H1 (cell line): ENCODE measurements at places on chromosomes 7 and 10. TPM values are rescaled to one million over a fixed set of nuclear protein-coding genes. Genes with fewer than 3 reads are reported as not detected.

The CC2D2B gene
- 0.09 TPM in 1 of 2 replicates, not detected in the other for polyA plus RNA-seq

The DLX5 gene
- polyA plus RNA-seq: 0.06 TPM in 1 of 2 replicates, not detected in the other

The PTER gene
- 3.0 and 4.4 TPM in 2 replicates for polyA plus RNA-seq

The UCN3 gene
- polyA plus RNA-seq: not detected in 2 replicates

The PSMC2 gene
- 50.5 and 80.9 TPM in 2 replicates for polyA plus RNA-seq

The MACROH2A2 gene
- 9.3 and 12.4 TPM in 2 replicates for polyA plus RNA-seq

DNA sequence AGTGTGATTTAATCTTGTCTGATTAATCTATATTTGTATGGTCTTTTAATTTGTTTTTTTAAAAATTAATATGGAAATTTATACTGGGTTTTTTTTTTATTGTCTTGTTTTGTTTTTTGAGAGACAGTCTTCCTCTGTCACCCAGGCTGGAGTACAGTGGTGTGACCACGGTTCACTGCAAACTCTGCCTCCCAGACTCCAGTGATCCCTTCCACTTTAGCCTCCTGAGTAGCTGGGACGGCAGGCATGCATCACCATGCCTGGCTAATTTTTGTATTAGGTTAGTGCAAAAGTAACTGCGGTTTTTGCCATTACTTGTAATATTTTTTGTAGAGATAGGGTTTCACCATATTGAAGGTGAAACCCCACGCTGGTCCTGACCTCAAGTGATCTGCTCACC lies 73.1 kb downstream of the TET1 start:
- no peaks in the 10 kb centered on the region for H3K27me3 ChIP-seq
- no peaks in the 10 kb centered on the region for H3K4me1 ChIP-seq
- DNase-seq: no peak

- H3K27ac ChIP-seq: no peak overlapping the region
- no peak overlapping the region for H3K4me3 ChIP-seq
- no peaks in the 10 kb centered on the region for H3K36me3 ChIP-seq
- no peak for DNase-seq
- no peaks in the 10 kb centered on the region for H3K4me1 ChIP-seq
- H3K27me3 ChIP-seq: no peaks in the 10 kb centered on the region
Observed at GRCh38 chr7:272631-273030, 17.3 kb upstream of the FOXL3 start.

GRCh38 chr7:77226357-77226839 lies 26.8 kb upstream of the FGL2 start:
- no peak for DNase-seq
- H3K4me1 ChIP-seq: no peaks in the 10 kb centered on the region
- H3K27me3 ChIP-seq: no peaks in the 10 kb centered on the region
- H3K27ac ChIP-seq: no peak overlapping the region
- no peak overlapping the region for H3K4me3 ChIP-seq

DNA sequence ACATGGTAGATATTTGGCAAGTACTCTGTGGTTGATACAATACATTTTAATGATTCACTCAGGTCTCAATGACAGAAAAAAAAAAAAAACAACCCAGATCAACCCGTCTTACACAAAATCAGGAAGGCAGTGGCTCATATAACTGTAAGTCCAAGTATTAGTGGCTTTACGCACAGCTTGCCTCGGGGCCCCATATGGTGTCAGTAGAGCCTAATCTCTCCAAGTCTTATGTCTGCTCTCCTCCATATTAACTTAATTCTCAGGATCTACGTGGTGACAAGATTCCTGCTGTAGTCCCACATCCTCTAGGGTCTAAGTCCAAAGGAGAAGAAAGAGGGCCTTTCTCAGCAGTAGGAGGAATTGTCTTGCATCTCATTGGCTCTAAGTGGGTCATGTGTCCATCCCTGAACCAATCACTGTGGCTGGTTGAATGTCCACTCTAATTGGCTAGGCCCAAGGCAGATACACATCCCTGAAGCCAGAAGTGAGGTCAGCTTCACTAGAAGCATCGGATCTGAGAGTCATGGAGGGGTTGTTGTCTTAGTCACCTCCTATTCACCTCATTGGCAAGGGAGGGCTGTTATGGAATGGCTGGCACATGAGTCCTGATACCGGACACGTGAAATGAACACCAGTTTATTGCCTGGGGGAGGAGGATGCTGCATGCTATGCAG lies 20.5 kb upstream of the PLPP4 start:
- no peak for DNase-seq
- no peaks in the 10 kb centered on the region for H3K27me3 ChIP-seq
- H3K36me3 ChIP-seq: no peaks in the 10 kb centered on the region
- H3K4me3 ChIP-seq: no peak overlapping the region
- no peak overlapping the region for H3K27ac ChIP-seq
- H3K4me1 ChIP-seq: no peaks in the 10 kb centered on the region

DNA sequence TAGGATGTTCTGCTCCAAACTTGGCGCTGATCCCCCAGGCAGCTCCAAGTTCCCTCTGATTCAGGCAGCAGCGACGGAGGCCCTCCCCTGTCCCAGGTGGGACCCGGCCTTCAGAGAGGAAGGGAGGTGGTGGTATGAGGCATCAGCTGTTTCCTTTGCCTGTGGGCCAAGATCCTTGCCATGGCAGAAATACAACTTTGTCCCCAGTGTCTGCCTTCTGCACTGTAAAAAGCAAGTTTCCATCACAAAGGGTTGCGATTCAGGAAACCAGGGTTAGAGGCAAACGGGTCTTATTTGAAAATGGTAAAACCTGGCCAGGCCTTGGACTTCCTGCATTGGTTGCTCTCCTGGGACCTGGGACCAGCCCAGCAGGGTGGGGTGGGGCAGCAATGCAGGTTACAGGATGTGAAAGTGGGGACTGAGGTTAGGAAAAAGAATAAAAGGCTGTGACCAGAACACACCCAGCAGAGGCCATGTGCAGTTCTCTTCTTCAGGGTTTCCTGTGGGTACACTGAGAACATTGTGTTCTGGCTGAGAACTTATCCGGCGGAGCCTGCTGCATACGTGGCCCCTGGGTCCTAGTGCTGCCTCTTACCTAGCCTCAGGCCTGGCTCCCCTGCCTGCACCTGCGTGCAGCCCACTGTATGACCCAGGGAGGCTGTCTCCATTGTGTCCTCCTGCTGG lies 25.1 kb upstream of the DDIT4 start:
- no peaks in the 10 kb centered on the region for H3K27me3 ChIP-seq
- no peak for DNase-seq
- H3K4me1 ChIP-seq: peaks cover 13% of the 10 kb centered on the region
- H3K4me3 ChIP-seq: no peak overlapping the region; the same call in 1 of the 2 replicates
- no peak overlapping the region; the same call in 1 of the 2 replicates for H3K27ac ChIP-seq
- H3K36me3 ChIP-seq: no peaks in the 10 kb centered on the region

- no peak for DNase-seq
- no peaks in the 10 kb centered on the region for H3K27me3 ChIP-seq
- no peak overlapping the region for H3K4me3 ChIP-seq
- H3K36me3 ChIP-seq: no peaks in the 10 kb centered on the region
- no peak overlapping the region for H3K27ac ChIP-seq
- no peaks in the 10 kb centered on the region for H3K4me1 ChIP-seq
Observed at GRCh38 chr10:82313401-82313800, 438.4 kb downstream of the NRG3 start.

DNA sequence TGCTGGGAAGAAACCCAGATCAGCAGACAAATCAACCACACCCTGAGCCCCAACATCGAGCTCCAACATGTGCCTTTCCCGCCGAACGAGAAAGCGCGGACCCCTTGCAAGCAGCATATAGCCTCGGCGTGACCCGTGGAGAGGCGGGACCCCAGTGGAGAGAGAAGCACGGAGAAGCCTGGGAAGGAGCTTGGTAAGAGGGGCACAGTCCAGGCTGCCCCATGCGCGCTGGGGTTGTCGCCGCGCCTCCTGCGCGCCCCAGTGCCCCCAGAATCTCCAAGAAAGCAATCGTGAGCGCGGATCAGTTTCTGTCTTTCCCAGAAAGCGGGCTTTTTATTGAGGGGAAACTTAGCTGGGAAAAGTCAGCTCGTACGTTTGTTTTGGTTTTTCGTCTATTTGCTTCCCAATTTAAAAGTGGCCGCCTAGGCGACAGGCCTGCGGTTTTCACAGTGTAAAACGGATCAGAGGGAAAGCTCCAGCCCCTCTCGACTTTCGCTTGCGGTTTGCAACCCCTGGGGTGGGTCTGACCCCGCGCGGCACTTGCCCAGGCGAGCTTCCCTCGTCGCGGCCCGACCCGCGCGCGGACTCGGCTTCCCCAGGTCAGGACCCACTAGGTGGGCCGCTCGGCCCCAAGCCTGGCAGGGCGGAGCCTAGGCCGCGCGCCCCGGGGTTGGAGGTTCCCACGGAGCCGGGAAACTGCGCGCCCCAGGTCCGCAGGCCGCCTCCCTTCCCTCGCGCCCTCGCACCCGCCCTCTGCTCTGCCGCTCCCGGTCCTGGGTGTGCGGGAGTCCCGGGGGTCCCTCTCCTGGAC lies 31.1 kb downstream of the SKIDA1 start:
- no peaks in the 10 kb centered on the region for H3K4me1 ChIP-seq
- H3K36me3 ChIP-seq: no peaks in the 10 kb centered on the region
- DNase-seq: peak; percentile 79
- H3K27ac ChIP-seq: no peak overlapping the region

- DNase-seq: no peak
- no peaks in the 10 kb centered on the region for H3K4me1 ChIP-seq
- H3K27me3 ChIP-seq: no peaks in the 10 kb centered on the region
- H3K36me3 ChIP-seq: no peaks in the 10 kb centered on the region
- H3K27ac ChIP-seq: no peak overlapping the region
Observed at GRCh38 chr10:56319386-56319785, 41.7 kb downstream of the ZWINT start.

DNA sequence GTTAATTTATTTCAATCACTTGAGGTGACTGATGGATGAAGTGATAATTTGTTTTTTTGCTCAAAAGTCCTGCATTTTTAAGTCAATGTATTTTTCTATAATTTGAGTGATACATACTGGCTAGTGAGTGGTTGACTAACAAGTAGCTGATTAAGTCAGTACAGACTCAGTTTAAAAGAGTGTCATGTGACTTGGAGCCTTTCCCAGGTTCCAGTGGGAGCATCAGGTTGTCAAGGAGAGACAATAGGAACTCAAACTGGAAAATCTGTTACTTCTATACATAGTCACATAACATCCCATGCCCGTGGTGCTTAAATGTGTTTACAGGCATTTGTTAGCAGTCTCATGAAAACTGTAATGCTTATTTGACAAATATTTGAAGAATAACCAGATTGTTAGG lies 154.7 kb downstream of the ANK3 start:
- H3K36me3 ChIP-seq: no peaks in the 10 kb centered on the region
- H3K27ac ChIP-seq: no peak overlapping the region
- no peaks in the 10 kb centered on the region; the same call in 1 of the 2 replicates for H3K4me1 ChIP-seq
- no peak for DNase-seq

DNA sequence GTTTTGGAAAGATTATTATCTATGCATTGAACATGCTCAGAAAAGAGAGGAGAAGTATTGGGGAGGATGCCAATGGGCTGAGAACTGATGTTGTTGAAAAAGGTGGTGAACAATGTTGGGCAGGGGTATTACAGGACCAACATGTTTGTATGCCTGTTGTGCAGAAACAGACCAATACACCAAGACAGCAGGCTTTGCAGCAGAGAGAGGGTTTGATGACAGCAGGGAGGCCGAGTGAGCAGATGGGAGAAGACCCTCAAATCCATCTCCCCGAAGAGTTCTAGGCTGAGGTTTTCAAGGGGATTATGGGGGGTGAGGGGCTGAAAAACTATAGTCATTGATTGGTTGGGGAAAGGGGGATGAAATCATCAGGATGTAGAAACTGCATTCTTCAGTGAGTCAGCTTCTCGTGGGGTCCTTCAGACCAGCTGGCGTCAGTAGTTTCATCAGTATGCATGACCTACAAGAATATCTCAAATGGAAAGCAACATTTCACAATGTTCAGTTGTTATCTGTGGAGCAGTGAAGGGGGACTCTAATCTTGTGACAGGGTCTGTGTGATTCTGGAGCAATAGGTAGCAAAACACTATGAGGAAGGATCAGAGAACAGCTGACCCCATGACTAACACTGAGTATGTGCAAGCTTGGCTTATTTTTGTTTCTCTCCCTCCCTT lies 167.8 kb downstream of the BAMBI start:
- H3K27ac ChIP-seq: no peak overlapping the region
- no peaks in the 10 kb centered on the region for H3K36me3 ChIP-seq
- H3K4me3 ChIP-seq: no peak overlapping the region
- H3K27me3 ChIP-seq: no peaks in the 10 kb centered on the region
- no peak for DNase-seq

GRCh38 chr10:54282012-54282411 lies 519.0 kb downstream of the PCDH15 start:
- no peak overlapping the region for H3K27ac ChIP-seq
- no peaks in the 10 kb centered on the region for H3K27me3 ChIP-seq
- no peaks in the 10 kb centered on the region for H3K36me3 ChIP-seq
- H3K4me3 ChIP-seq: no peak overlapping the region
- no peak for DNase-seq
- H3K4me1 ChIP-seq: no peaks in the 10 kb centered on the region

DNA sequence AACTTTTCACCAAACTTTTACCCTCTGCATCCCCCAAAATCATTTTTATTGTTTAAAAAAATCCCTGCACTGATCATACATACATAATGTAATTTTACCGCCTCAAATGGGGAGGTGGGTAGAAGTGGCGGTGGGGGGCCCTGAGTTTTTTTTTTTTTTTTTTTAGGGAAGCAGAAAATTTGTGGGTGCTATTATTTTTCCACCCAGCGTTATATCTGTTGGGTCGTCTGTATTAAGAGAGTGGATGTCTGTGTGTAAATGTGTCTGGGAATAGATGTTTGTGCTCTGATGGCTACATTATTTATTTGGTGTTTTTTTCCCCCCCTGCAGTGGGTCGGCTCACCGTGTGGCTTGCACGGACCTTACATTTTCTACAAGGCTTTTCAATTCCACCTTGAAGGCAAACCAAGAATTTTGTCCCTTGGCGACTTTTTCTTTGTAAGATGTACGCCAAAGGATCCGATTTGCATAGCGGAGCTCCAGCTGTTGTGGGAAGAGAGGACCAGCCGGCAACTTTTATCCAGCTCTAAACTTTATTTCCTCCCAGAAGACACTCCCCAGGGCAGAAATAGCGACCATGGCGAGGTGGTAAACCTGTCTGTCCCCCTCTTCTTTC lies 438 bp downstream of the ARID5B start:
- no peaks in the 10 kb centered on the region for H3K36me3 ChIP-seq
- peaks cover 4% of the 10 kb centered on the region; the same call in 1 of the 2 replicates for H3K4me1 ChIP-seq
- peaks cover 9% of the 10 kb centered on the region for H3K27me3 ChIP-seq
- DNase-seq: peak; percentile 59
- no peak overlapping the region for H3K27ac ChIP-seq

DNA sequence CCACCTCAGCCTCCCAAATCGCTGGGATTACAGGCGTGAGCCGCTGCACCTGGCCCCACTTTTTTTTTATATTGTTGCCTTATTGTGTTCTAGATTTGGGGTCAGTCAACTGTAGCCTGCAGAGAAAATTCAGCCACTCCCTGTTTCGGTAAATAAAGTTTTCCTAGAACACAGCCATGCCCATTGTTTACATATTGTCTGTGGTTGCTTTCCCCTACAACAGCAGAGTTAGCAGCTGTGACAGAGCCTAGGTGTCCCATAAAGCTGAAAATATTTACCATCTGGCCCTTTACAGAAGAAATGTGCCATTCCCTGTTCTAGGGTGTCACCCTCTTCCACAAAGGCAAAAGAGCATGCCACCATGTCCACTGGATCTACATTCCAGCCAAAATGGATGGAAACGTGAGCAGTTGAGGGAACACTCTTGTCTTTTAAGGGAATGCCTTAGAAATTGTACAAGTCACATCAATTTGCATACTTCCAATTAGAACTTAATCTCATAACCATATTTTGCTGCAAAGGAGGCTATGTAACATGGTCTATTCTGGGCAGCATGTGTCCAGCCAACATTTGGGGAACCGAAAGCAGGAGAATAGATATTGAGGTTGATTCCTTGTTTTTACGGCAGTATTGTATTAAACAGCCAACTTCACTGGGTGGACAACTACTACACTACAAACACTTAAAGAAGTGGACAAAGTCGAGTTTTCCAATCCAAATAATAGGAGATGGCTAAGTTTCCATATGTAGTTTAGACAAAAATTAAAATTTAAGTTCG lies 11.0 kb upstream of the BLVRA start:
- no peaks in the 10 kb centered on the region; the same call in none of the 2 replicates for H3K4me1 ChIP-seq
- no peak overlapping the region for H3K27ac ChIP-seq
- DNase-seq: no peak
- H3K4me3 ChIP-seq: no peak overlapping the region
- H3K27me3 ChIP-seq: no peaks in the 10 kb centered on the region
- H3K36me3 ChIP-seq: no peaks in the 10 kb centered on the region
